ENCODE measurements at places on chromosomes 11 and 22.

- no peak for DNase-seq
Measured at GRCh38 chr11:36147491-36147890, 141.7 kb downstream of the COMMD9 start.

GRCh38 chr11:79397252-79397651 lies 43.6 kb downstream of the TENM4 start:
- no peak for DNase-seq

GRCh38 chr22:26446808-26447515 lies 17.9 kb downstream of the ASPHD2 start:
- no peak for DNase-seq

GRCh38 chr11:57340039-57340615 lies 2.0 kb downstream of the P2RX3 start:
- DNase-seq: no peak

- no peak for DNase-seq
Measured at GRCh38 chr11:36041988-36042611, 98.2 kb downstream of the LDLRAD3 start.

- DNase-seq: no peak
Measured at GRCh38 chr22:27888310-27888709, 30.7 kb downstream of the PITPNB start.

- no peak for DNase-seq
Measured at GRCh38 chr11:67113231-67113721, 5.8 kb upstream of the KDM2A start.

DNA sequence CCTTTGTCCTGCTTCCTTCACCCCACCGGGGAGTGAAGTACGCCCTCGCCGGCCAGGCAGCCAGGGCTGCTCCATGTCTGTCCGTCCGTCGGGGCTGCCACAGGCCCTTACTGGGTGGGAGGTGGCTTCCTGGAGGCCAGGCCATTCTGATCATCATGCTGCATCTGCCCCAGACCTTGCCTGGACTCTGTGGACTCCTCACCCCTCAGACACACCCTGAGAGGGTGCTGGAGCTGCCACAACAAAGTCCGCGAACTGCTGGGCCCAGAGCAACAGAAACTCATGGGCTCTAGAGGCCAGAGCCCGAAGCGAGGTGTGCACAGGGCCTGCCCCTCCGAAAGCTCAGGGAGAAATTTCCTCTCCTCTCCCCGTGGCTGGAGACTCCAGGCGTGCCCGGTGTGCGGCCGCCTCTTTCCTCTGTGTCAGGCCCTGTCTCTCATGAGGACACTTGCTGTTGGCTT lies 124.2 kb downstream of the KCNQ1OT1 start:
- DNase-seq: no peak
